ENCODE measurements at places on chromosomes 1 and 21.
A peak's percentile ranks its signal among the peaks of the same experiment; 100 is the strongest.

DNA sequence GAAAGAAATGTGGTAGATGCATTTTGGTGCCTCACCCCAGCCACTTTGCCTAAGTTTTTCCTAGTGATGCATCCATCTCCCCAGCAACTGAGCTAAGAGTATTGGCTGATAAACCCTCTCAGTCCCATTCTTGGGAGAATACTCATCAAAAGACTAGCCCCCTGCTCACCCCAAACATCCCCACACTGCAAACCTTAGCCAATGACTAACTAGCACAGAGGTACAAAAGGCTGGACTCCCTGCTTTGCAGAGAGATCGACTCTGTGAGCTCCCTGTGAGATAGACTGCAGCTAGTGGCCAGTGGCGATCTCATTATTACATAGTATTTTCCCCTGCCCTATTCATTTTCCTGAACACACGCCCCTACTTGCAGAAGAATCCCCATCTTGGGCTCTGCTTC is 155.3 kb downstream of the HHIPL2 start:
- no peak for DNase-seq

DNA sequence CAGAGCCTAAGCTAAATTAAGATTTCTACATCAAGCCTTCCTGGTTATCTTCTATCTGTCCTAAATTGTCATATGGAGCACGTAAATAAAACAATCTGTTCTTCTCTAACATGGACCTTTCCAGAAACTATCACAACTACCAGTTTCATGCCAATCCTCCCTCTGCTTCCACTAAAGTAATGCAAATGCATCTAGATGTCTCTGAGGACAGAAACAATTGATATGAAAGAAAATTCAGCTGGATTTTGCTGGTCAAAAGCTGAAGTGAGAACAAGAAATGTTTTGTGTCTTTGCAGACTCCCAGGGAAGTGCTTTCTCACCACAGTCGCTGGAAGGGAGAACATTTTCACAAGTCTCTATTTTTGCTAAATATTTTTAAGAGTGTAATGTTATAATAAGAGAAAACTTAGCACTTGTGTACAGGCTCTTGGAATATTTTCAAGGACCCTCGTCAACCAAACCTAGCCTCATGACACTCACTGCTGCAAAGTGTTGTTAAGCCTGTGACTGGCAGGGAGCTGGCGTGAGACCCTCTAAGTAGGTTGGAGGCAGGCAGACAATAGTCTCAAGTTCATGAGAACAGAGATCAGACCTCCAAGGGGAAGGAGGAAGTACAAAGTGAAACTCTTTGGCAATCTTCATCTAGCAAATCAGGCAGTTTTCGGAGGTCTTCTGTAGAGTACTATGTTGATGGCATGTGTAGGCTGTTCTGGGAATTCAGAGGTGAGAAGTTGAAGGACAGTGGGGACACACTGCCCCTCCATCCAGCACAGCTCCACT is 38.8 kb downstream of the DNASE2B start:
- DNase-seq, result no peak

DNA sequence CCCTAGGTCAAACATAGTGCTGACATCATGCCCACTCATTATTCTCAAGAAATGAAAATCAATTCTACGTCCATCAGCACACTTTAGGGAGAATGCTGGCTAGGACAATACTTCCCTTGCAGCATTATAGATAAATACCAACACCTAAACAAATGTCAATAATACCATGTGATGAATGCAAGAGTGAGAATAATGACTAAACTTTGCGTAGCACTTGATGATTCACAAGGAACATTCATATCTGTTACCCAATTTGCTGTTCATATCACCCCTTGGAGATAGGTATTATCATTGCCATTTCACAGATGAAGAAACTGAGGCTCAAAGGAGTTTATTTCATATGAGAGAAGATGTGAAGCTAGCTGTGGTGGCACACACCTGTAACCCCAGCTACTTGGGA is 24.8 kb upstream of the EPS15 start:
- no peak for DNase-seq

GRCh38 chr1:95027046-95027445 is 45.7 kb downstream of the ALG14 start:
- DNase-seq, result no peak

DNA sequence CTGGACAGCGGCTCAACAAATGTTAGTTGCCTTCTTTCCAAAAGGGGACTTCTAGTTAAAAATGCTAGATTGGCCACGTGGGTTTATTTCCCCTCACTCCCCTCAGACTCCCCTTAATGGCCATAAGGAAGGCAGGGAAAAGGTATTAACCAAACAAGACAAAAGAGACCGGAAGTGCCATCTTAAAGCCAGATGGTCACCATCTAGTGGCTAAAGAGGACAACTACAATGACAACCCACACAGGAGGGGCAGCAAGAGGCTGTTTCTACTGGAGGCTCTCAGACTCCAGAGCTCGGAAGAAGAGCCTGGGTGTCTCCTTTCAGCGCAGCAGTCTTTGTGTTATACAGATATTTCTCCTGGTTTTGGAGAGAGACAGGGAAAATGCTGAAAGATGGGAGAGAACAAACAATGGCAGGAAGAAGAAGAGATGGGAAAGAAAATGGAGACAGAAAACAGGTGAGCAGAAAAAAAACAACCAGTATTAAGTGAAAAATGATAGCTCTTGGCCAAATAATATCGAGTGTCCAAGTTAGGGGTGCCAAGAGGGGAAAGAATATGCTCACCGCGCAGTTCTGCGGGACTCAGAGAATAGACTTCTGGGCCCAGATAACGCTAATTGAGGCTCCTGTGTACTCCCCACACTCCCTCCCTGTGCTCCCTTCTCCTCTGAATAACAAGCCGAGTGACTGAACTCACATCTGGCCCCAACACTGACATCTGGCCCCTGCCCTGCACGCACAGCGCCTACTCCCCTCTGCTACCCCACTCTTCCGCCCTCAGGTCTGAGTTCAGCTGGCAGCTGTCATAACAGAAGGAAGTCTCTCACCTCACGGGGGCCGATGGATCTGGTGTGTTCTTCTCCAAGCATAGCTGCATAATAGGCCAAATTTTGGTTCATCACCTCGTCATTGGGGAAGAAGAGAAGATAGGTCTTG is 9.6 kb downstream of the P3H1 start:
- DNase-seq, result peak; percentile 70

GRCh38 chr1:5979536-5980313 is 12.5 kb downstream of the NPHP4 start:
- no peak for DNase-seq

DNA sequence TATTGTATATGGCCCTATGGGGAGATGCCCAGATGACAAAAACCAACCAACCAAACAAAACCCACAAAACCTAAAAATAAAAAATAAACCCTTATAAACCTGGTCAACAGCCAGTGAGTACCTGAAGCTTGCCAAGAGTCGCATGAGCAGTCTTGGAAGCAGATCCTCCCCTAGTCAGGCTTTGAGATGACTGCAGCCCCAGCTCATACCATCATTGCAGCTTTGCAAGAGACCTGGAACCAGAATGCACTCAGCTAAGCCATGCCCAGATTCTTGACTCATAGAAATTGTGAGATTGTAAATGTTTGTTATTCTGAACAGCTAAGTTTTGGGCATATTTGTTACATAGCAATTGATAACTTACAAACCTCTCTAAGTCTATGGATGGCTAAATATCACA is 326.8 kb downstream of the HLX start:
- no peak for DNase-seq

- DNase-seq, result no peak
These were observed 45.9 kb downstream of the COQ8A start for GRCh38 chr1:226985839-226986463.

Measured in NCI-H1092 treated with DMSO at 0.1 percent for 48 hours (cell line).